AG08395 (cell line): ENCODE measurements at places on chromosomes 11 and 22.
A peak's percentile ranks its signal among the peaks of the same experiment; 100 is the strongest.

- DNase-seq: no peak
Observed at GRCh38 chr22:35997438-35997837, 31.2 kb downstream of the RBFOX2 start.

GRCh38 chr11:44388828-44389657 is 79.1 kb upstream of the ALX4 start:
- no peak for DNase-seq

DNA sequence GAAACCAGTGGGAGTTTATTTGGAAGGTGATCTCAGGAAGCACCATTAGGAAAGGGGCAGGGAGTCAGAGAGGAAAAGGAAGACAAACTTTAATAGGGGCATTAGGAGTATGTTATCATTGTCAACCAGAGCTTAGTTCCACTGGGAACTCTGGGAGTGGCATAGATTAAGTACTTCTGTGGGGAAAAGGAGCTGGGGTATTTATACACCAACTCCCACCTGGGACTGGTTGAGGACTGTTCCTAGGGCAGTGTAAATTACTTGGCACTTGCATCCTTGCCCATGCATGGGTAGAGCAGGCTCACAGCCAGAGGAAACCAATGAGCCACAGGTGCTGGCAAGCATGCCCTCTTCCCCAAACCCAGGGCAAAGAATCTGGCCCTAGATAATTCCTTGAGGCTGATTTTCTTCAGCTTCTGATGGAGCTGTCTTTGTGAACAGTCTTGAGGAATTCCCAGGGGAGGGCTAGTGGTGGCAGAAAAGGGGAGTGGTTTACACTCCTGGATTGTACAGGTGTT is 541.2 kb downstream of the MIAT start:
- DNase-seq: no peak

- no peak for DNase-seq
Observed at GRCh38 chr11:26764315-26764714, 42.5 kb upstream of the SLC5A12 start.

DNA sequence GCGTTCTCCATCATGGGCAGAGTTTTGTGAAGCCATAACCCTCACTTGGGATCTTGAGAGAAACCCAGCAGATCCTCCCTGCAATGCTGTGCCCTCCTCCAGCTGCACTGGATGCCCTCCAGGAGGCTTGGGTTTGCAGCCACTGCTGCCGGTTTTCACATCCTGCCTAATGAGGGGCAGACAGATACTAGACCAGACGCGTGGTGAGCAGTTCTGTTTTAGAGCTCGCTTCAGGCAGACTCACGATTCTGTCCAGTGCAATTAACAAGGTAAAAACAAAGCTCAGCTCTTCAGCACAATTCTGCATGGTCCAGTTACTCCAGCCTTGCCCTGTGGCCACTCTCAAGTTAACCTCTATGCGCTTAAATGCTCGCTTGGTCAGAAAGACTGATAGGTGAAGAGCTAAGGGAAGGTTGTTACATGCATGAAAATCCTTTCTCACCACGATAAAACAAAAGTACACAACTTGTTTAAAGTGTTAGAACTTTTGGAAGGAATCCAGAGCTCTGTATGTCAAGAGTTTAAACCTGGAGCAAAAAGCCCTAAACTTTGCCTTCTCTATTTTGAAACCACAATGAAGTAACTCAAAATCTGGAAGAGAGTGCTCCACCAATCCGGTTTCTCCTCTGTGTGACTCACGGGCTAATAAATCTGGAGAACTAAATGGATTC is 292.3 kb upstream of the FAT3 start:
- DNase-seq: peak; percentile 57

GRCh38 chr11:102121329-102121728 is 11.1 kb downstream of the YAP1 start:
- no peak for DNase-seq

GRCh38 chr11:64475145-64475544 is 115.9 kb upstream of the SLC22A12 start:
- no peak for DNase-seq

- no peak for DNase-seq
Observed at GRCh38 chr11:73671701-73672100, 25.3 kb downstream of the PLEKHB1 start.

DNA sequence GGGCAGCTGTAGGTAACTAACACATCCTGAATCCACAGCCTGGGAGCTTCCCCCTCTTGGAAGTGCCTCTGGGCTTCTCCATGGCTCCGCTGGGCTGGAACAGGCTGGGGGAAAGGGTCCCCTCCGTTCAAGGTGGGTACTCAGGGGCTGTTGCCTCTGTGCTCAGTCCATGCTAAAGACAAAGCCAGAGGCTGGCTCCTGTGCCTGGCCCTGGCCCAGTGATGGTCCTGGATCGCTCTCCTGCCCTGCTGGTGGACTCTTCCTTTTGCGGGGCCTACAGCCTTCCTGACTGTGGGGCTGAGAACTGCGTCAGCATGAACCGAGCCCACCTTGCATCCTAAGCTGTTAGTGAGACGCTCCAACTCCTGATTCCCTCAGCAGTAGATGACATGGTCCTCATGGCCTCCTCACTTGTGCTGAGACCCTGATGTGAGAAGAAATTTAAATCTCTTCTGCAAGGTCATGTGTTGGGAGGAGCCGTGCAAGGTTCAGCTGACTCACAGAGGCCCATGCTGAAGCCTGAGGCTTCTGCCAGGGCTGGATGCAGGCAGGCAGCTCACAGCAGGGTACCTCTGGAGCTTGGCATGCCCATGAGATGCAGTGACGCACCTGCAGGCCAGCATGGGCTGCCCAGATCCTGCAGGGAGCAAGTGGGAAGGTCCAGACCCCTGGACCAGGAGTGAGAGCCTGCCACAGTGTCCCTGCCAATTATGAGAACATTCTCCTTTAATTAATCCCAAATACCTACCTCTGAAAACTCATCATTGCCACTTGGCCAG is 1285.5 kb downstream of the TBC1D22A start:
- no peak for DNase-seq

GRCh38 chr11:45860348-45860747 is 13.1 kb downstream of the CRY2 start:
- DNase-seq: no peak

DNA sequence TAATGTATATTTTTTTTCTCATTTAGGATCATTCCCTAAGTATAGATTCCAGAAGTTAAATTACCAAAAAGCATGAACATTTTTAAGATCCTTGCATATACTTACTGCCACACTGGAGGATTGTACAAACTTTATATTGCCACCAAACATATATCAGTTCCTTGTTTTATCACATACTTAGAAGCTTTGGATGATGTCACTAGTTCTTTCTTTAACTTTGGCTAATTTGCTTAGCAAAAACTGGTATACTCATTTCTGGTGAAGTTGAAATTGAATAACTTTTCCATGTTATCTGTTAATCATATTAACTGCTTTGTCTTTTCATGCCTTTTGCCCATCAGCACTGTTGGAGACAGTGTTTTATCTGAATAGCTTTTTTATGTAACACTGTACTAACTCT is 31.6 kb upstream of the PRDM10 start:
- DNase-seq: no peak

GRCh38 chr11:130782361-130783222 is 133.7 kb downstream of the SNX19 start:
- peak; percentile 21 for DNase-seq

- no peak for DNase-seq
Observed at GRCh38 chr22:47484960-47485569, 722.6 kb downstream of the TBC1D22A start.

GRCh38 chr11:34180040-34180813 is 74.8 kb downstream of the NAT10 start:
- DNase-seq: no peak

- no peak for DNase-seq
Observed at GRCh38 chr11:105265845-105266244, 126.3 kb upstream of the CARD18 start.

- no peak for DNase-seq
Observed at GRCh38 chr22:25282346-25282670, 62.9 kb downstream of the CRYBB2 start.

DNA sequence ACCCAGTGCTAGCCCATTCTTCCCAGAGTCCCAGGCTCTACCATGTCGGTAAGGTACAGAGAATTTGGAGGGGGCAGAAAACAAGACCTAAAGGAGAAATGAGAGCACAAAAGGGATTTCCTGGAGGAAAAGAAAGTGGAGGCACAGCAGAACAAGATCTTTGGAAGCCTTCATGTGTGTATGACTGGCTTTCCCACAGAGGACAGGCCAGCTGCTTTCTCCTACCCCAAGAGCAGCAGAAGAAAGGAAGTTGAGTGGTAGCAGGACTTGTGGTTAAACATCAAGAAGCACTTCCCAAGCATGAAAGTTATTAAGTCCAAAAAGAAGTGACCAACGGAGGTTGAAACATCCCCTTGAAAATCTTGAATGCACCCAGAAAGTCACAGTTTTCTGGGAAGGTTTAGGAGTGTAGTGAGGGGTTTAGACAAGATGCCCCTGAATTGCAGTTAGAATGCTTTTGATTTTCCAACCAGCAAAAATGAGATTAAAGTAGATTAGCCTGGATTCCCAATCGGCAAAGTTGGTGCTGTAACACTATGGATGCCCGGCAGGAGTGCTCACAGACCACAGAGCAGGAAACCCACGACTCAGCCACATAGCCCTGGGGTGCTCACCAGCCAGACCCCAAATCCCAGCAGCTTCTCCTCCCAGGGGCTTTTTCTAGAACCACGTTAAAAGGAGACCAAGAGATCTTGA is 608 bp downstream of the TMPRSS13 start:
- DNase-seq: no peak

DNA sequence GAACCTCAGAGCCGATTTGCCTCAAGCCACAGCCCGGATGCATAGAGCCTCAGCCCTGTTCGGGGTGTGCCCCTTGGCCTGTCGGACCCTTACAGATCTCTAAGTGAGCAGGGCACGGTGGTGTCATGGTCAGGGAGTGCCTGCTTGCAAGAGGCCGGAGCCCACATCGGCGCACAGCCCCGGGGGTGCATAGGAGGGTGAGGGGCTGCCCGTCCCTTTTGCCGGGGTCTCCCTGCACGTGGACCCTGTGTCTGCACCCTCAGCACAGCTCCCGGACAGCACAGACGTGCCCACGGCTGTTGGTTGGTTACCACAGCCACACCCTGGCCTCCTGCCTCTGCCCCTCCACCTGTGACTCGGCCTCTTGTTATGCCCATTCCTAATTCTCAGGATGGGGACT is 6.5 kb downstream of the RAB36 start:
- DNase-seq: no peak

GRCh38 chr11:117786135-117786870 is 10.7 kb downstream of the DSCAML1 start:
- no peak for DNase-seq
